Brain microvascular endothelial cell (primary cell): ENCODE measurements at places on chromosomes 7 and 10.

GRCh38 chr7:33821970-33822369 is 83.4 kb upstream of the BMPER start:
- no peak for DNase-seq

GRCh38 chr7:151937286-151937685 is 19.0 kb upstream of the GALNTL5 start:
- no peak for DNase-seq

DNA sequence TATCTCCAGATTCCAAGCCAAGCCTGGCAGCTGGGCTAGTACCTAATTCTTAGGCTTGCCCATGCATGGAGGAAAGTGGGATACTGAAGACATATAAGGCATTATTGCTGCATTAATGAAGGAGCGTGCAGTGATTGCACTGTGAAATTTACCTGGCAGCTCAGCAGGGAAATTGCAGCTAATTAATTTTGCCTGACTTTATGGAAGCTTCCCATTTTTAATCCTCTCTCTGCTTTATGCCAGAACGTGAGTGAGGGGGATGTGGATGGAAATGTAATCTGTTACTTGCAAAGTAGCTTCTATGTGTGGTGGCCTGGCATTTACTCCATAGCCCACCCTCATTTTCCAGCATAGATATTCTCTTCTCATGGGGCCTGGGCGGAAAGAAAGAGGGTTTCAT is 134.9 kb downstream of the SH2D4B start:
- no peak for DNase-seq

DNA sequence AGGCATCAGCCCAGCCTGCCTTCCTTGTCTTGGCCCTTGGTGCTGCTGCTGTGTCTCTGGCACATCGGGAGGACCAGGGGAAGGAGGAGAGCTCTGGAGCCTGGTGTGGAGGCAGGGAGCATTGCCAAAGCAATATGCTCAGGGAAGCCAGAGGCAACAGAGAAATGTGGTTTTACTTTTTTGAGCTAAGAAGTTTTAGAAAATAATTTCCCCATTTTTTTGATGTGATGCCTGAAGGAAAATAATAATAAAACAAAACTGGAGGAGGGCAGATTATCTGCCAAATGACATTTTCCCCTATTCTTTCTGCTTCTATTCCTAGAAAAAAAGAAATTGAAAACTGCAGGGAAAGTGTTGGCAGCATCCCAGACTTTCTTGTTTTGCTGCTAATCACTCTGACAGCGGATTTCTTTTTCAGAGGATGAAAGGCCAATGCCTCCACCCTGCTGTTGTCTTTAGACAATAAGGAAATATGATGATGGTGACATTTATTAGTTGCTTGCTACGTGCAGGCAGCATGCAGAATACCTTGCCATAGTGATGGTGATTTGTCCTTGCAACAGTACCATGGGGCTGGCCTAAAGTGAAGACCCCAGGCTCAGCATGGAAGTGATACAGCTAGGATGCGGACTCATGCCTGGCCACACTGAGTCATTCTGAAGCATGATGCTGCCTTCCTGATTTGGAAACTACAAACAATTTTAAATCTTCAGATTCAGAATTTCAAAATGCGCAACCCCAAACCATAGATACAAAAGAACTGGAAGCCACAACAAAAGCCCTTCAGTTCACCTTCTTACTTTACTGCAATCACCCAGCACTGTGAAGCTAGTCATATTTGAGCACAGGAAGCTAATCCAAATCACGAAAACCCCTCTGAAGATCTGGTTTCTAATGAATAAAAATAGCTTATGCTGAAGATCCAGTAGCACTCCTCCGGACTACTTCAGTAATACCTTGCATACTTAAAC is 260.2 kb upstream of the TMEM72 start:
- DNase-seq: no peak

DNA sequence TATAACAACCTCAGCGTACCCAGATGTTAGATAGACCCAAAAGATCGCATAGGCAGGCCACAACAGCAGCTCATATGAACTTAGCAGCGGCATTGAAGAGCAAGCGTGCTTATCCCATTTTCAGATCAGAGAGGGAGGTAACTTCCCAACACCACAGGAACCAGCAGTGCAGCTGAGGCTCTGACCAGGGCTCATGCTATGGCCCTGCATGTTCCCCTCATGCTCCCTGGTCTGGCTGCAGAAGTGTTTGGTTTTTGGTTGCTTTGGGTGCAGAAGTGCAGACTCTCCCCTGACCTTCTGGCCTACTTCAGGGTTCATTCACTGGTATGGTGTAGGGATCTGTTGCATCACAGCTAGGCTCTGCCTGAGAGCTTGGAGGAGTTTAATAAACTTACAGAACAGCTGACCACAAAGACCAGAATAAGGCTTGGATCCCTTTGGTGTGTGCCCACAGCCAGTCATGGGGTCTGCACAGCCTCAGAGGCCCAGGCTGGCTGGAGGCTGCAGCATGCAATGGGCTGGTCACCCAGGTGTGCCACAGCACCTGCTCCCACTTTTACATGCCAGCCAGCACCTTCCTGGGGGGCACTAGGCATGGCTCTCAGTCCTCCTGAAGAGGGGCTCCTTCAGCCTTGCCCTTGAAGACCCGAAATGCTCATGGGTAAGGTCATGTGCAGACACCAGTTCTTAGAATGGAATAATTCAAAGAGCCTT is 9.1 kb upstream of the CXCL12 start:
- no peak for DNase-seq

DNA sequence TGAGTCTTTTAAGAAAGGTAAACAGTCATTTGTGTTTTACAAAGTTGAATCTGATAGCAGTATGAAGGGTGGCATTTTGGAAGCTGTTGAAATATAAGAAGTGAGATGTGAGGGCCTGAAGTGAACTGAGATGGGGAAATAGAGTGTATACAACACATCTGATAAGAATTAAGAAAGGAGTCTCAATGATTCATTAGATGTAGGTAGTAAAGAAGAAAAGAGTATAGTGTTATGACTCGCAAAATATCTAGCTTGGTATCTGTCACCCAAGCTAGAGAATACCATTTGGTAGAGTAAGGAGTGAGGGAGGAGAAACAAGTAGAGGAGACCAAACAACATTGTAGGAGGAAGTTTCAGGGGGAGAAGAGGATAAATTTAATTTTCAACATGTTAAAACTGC is 5.3 kb downstream of the PTPN12 start:
- no peak for DNase-seq

GRCh38 chr7:150871601-150872000 is 19.3 kb downstream of the AOC1 start:
- no peak for DNase-seq

- DNase-seq: peak; percentile 77
Measured at GRCh38 chr10:73044378-73045285, 52.0 kb downstream of the P4HA1 start.
